Cardiac septum (tissue), 1 donor: ENCODE measurements at places on chromosomes 11 and 22. TPM values are rescaled to one million over a fixed set of nuclear protein-coding genes. Genes with fewer than 3 reads are reported as not detected.

GRCh38 chr11:119892311-119892808 lies 163.4 kb upstream of the NECTIN1 start:
- DNase-seq: no peak

DNA sequence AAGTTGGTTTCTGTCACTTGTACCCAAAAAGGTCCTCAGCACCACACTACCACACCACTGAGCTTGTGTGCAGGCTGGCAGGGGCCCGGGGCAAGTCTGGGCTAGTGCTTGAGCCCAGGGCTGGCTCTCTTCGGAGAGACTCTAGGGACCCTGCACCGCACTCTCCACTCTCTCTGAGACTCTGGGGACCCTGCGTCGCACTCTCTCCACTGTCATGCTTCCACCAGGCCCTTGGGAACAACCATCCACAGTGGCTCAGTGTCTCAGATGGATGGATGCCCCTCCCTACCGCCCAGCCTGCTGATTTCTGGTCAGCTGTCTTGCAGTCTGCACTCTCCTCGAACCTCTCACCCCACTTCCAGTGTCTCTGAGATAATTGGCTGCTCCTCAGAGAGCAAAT lies 2.0 kb upstream of the SBF1 start:
- DNase-seq: no peak

GRCh38 chr11:69136471-69136870 lies 19.3 kb upstream of the SMIM38 start:
- peak; percentile 70 for DNase-seq

- no peak for DNase-seq
These were observed 153.8 kb downstream of the CACNA1I start for GRCh38 chr22:39724390-39724789.

DNA sequence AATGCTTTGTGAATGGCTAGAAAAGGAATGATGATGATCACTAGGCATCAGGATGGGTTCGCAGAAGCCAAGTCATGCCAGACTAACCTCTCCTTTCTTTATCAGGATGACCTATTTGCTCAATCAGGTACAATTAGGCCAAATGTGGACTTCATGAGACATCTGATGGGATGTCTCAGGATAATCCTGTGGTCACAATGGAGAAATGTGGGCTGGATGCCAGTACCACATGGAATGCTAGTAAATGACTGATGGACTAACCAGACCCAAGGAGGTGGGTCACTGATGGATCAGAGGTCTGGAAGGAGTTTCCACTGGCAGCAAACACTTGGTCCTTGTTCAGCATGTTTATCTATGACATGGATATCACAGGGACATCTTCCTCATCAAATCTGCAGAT lies 94.8 kb upstream of the PHOX2A start:
- DNase-seq: no peak

- no peak for DNase-seq
These were observed 19.3 kb upstream of the ARAP1 start for GRCh38 chr11:72771507-72771906.

Gene DMC1
- 1.9 TPM for total RNA-seq

DNA sequence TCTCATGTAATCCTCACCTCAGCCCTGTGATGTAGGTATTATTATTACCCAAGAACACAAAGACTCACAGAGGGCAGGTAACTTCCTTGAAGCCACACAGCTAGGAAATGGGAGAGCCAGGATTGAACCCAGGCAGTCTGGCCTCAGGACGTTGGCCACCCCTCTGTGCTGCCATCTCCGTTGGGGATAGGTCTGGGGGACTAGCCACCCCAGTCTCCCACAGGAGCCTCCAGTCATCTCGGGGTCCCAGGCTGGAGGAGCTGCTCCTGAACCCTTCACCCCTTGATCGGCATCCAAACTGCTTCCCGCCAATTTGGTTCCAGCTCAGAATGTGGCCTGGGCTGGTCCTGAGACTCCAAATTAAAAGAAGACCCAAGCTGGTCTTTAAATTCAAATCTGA lies 10.4 kb upstream of the TCF20 start:
- no peak for DNase-seq

Gene B3GAT1
- total RNA-seq: 0.27 TPM

- no peak for DNase-seq
These were observed at the start of gene UCP3 for GRCh38 chr11:74008373-74009229. TSS of gene UCP3 (minus strand) at chr11:74009085. CDS start at chr11:74007042, 2,043 bp downstream.

DNA sequence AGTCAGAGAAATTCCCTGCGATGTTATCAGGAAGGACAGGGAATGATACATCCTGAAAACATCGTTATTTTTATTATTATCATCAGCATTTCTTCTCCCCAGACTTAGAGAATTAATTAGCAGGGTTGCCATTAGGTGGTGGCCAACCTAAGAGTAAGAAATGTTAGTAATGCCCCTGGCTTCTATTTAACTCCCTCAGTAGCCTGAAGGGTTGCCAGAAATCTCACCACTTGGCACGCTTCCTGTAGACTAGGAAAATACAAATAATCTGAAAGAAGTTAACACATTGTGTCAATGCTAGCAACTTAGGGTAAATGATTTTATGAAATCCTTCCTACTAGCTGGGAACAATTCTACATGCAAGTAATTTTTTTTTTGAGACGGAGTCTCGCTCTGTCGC lies 45.5 kb downstream of the ENDOD1 start:
- no peak for DNase-seq

- DNase-seq: peak; percentile 91
These were observed 138.9 kb downstream of the MN1 start for GRCh38 chr22:27662359-27663301.

Gene NPAS4
- total RNA-seq: not detected

Gene CRYBB2
- total RNA-seq: not detected

Gene OR52K1
- total RNA-seq: not detected

GRCh38 chr22:19387038-19387437 lies 44.5 kb downstream of the HIRA start:
- DNase-seq: no peak

Gene PLEKHB1
- 31.2 TPM for total RNA-seq

DNA sequence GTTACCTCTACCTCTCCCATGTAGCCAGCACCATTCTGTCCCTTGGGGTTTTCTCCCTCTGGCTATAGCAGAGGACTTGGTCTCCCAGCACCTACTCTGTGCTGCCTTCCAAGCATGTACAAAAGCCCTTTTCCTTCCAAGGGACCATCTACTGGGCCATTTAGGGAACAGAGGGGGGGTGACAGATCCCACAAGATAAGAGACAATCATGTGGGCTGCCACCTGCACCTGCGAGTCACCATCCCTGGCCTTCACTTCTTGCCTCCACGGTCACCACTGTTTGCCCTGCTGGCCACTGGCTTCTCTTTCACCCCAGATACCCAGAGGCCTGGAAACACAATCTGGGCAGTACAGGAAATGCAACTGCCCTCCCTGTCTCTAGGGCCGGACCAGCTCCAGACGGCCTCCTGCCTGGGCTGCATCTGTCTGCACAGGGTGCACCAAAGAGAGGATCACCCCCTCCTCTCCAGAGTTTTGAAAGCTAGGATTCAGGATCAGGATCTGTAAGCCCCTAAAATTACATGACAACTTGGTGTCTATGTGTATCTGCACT lies 160.8 kb upstream of the NECTIN1 start:
- no peak for DNase-seq

Gene FGF3
- not detected for total RNA-seq

- DNase-seq: no peak
These were observed 81.9 kb upstream of the SLC25A18 start for GRCh38 chr22:17481424-17481823.

DNA sequence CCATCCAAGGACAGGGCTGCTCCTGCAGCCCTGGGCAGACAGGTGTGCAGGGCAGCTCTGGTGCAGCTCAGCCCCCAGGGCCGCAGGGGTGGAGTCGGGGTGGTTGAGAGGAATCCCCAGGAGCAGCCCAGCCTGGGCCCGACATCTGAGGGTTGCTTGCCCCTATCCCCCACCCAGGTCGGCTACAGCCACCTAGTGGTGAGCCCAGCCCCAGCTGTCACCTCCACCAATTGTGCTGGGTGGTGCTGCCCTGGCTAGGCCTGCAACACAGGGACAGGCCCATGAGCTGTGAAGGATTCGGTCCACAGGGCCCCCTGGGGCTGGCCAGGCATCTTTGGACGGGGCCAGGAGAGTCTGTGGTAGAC lies 29.6 kb downstream of the RTN4R start:
- DNase-seq: no peak

GRCh38 chr11:124943254-124943616 lies 7.4 kb upstream of the HEPACAM start:
- no peak for DNase-seq

- no peak for DNase-seq
These were observed 230.1 kb downstream of the MIAT start for GRCh38 chr22:26887456-26887855.

DNA sequence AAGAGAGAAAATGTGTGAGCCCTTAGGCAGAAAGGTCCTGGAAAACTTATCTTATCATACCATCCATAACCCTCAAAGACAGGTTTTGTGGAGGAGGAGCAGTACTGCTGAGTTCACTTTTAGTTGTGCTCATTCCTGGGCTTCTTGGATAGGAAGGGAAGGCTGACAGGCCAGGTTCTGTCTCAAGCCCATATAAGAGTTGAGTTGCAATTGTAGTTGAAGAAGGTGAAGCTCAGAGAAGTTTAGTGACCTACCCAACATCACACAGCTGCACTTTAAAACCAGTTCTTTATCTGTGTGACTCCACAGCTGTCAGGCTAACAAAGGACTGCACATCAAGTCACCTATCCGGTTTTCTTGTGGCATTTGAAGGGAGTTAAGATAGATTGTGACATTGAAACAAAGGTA lies 13.0 kb downstream of the TEAD1 start:
- no peak for DNase-seq

Gene SF1
- total RNA-seq: 175 TPM

DNA sequence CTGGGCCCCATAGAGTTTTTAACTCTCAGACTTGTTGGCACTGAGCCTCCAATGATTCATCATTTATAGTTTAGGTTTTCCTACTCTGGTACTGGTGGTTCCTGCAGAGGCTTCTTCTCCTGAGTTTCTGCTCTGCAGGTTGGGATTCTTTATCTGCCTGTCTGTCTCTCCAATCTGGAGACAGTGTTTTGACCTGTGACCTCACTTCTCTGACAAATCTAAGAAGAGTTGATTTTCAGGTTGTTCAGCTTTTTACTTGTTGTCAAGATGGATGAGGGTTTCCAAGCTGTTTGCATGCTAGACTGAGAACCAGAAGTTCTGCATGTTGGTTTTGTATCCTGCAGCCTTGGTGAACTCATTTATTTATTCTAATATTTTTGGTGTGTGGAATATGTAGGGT lies 63.9 kb downstream of the JAM3 start:
- DNase-seq: no peak

Gene KDM4D
- total RNA-seq: 0.83 TPM

Gene ISX
- total RNA-seq: not detected

- DNase-seq: no peak
These were observed 8.0 kb upstream of the IL2RB start for GRCh38 chr22:37157516-37158285.

Gene NAALAD2
- 0.27 TPM for total RNA-seq

DNA sequence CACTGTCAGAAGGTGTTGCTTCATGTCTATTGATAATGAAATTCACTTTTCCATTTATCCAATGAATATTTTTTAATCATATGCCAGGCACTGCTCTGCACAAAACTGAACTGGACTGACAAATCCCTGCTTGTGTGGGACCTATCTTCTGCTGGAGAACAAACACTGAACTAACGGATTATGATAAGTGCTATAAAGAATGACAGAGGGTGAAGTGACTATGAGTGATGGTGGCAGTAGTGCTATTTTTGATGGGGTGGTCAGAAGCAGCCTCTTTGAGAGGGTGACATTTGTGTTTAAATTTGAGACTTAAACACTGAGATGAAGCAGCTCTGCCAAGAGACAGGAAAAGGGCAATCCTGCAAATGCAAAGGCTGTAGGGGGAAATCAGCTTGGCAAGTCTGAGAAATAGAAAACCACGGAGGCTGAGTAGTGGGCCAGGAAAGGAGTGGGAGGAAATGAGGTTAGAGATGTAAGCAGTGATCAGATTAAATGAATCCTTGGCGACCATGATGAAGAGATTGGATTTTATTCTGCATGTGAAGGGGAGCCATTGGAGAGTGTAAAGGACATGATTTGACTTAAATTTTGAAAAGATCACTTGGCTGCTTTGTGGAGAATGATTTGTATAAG lies 6.0 kb downstream of the TBCEL start:
- DNase-seq: no peak

GRCh38 chr11:70082829-70083228 lies 4.7 kb downstream of the ANO1 start:
- DNase-seq: no peak

- DNase-seq: no peak
These were observed 96.5 kb downstream of the NXPE2 start for GRCh38 chr11:114774599-114775361.

GRCh38 chr11:93028960-93029522 lies 59.6 kb downstream of the MTNR1B start:
- no peak for DNase-seq

GRCh38 chr11:90646266-90646665 lies 423.4 kb upstream of the CHORDC1 start:
- no peak for DNase-seq

- DNase-seq: no peak
These were observed 38.2 kb downstream of the SHISA8 start for GRCh38 chr22:41876675-41877074.

DNA sequence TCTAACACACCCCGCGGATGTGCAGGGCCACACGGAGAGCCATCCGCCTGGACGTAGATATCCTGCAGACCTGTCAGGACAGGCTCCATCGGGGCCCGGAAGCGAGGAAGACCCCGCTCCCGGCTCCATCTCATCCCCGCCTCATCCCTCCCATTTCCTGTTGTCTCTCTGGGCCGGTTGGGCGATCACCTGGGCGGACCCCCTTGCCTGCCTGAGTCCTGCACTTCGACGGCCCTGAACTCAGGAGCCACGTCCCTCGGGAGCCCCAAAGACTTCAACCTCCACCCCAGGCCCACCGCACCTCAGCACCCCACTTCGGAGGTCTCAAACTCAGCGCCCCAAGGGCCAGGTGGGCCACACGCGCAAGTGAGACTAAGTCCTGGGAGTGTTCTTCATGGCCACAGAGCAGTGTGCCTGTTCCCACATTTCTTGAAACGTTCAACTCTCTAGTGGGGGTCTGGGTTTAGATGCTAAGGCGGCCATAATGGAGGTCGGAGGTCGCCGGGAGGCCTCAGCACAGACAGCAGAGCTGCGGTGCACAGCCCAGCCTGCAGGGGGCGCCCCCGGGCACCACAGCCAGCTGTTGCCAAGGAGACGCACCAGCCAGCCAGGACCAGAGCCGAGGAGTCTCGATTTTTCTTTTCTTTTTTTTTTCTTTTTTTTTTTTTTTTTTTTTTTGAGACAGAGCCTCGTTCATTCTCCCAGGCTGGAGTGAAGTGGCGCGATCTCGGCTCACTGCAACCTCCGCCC lies 26.0 kb upstream of the FADD start:
- DNase-seq: no peak

DNA sequence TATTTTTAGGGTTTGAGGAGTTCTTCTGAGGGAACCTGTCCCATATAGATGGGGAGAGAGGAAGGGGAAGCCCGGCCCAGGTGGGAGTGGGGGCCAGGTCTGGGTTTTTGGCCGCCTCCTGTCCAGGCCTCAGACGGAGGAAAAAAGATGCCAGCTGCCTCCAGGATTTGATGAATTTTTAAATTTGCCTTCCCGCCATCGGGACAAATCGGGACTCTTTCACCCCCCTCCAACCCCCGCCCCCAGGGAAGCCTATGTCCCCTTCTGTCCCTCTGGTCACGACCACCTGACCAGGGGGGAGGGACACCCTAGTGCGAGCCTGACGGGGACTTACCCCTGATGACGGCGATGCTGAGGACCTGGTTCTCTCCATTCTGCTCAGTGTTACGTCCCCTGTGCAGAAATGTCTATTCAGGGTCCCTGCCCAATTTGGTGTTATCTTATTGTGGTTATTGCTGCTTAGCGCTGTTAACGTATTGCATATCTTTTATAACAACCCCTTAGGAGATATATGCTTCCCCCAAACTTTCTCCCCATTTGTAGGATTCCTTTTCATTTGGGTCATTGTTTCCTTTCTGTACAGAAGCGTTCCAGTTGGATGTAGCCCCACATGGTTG lies 115.9 kb upstream of the GRK3 start:
- no peak for DNase-seq
